Calu3 (cell line): ENCODE measurements at places on chromosomes 2 and 18.

GRCh38 chr18:52190195-52190594, 149.8 kb upstream of the DCC start:
- DNase-seq, result no peak

GRCh38 chr2:2026252-2026831, 282.0 kb upstream of the PXDN start:
- no peak for DNase-seq

DNA sequence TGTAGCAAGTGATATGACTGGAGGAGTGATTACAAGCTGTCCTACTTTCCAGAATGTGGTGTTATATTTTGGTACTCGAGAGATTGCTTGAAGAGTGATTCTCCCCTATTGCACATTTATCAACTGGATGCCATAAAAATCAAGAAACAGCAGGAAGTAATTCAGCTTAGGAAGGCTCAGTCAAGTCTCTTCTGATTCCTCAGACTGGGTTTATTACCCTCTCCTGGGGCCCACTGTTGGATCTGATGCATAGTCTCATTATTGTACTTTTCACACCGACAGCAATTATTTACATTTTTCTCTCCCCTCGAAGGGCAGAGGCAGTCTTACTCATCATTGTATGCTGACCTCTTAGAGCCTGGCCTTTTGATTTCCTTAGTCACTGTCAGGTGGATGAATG, 9.3 kb downstream of the NOSTRIN start:
- DNase-seq, result no peak

DNA sequence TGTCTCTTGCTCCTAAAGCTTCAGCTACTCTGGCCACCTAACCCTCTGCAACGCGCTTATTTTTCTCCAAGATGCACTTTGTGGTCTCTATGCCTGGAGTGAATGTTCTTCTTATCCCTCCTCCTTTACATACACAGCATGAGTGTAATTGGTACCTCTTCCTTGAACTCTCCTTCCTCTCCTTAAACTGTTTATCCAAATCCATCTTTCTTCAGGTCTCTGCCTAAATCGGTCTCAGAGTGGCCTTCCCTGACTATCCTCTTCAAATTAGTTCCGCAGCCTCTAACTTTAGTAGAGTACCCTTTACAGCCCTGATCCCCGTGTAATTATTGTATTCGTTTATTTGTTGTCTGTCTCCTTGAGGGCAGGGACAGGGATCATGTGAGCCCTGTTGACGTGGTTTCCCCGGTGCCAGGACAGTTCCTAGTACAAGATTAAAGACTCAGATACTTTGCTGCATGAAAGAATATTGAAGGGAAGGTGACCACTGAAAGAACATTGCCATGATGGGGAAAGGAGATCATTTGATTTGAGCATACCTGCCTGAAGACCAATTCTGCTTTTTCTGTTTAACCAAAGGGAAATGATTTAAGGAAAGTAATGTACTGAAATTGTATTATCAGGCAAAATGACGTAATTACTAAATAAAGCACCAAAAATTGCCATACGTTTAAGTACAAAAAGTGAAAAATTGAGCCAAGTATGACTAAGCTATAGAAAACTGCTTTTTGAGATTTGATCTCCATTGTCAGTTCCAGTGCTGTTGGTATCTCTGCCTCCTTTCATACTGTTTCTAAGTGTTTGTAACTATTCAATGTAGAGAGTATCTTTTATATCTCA, 1.2 kb downstream of the CNOT9 start:
- DNase-seq, result peak; percentile 16
